Activated CD4-positive, alpha-beta T cell treated with anti-CD3 and anti-CD28 coated beads for 36 hours (primary cell): ENCODE measurements at places on chromosomes 4 and X.

DNA sequence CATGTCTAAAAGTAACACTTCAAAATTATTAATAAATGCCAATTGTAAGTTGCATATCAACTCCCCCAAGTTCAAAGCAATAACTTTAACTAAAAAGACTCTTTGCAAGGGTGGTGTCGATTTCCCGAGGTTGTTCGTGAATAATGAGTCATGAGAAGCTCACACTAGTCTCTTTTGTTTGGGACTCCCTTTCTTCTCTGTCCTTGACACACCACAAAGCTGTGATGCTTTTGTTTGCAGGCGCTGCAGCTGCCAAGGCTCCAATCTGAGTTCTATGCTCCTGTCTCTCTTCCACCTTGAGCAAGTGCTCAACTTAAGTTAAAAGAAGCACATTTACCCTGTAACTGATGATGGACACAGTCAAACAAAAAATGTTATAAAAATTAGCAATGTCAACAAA is 65.9 kb downstream of the FAT1 start:
- no peak for DNase-seq

- no peak for DNase-seq
Measured at GRCh38 chr4:146742416-146742815, 103.7 kb downstream of the POU4F2 start.

- DNase-seq, result no peak
Measured at GRCh38 chr4:88106205-88106604, 52.2 kb downstream of the ABCG2 start.

DNA sequence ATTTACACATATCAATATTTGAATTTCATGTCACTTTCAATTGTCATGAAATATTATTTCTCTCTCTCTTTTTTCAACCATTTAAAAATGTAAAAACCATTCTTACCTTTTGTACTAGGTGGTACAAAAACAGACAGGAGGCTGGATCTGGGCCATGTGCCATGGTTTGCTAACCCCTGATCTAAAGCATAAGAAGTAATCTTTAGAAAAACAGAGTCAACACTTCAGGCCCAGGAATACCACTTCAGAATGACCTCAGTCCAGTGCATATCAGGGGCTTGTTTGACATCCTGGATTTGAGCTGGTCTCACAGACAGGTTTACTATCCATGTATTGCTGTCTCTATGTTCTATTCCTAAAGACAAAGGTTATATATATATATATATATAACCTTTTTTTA is 102.5 kb downstream of the DCHS2 start:
- no peak for DNase-seq

DNA sequence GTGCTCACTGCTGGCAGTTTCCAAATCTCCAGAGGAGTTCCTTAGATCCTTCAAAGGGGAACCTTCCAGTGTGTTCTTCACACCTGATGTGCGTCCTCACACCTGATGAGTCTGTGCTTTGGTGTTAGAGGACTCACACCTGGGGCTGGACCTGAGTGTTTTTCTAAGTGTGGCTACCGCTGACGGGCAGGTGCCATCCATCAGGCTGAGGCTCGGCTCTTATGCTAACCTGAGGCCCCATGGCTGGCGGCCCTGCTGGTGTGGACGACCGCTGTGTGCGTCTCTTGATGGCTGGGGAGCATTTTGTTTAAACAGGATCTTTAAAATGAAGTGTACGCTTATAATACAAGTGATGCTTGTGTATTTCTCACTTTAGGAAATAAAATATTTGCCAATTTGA is 28.4 kb downstream of the PCGF3 start:
- DNase-seq, result no peak

GRCh38 chrX:118503260-118504041 is 7.8 kb downstream of the DOCK11 start:
- no peak for DNase-seq

DNA sequence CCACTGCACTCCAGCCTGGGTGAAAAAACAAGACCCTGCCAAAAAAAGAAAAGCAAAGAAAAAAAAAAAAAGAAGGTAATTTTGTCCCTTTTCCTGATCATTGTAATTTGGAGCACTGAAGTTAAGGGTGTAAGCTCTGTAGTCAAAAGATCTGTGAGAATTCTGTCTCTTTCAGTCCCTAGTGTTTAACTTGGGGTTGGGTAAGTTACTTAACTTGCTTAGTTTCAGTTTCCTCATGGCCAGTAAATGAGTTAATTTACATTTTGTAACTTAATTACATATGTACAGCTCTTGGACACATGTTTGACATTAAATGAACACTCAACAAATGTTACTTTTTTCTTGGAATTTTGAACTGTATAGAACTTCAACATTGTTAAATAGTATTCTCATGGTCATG is 10.9 kb upstream of the UBE2K start:
- DNase-seq, result no peak

- DNase-seq, result no peak
Measured at GRCh38 chr4:98289375-98289774, 28.2 kb downstream of the RAP1GDS1 start.

GRCh38 chr4:159855731-159856130 is 752.9 kb downstream of the RAPGEF2 start:
- DNase-seq, result no peak

- DNase-seq, result no peak
Measured at GRCh38 chr4:2060611-2061185, 1.6 kb downstream of the NAT8L start.

DNA sequence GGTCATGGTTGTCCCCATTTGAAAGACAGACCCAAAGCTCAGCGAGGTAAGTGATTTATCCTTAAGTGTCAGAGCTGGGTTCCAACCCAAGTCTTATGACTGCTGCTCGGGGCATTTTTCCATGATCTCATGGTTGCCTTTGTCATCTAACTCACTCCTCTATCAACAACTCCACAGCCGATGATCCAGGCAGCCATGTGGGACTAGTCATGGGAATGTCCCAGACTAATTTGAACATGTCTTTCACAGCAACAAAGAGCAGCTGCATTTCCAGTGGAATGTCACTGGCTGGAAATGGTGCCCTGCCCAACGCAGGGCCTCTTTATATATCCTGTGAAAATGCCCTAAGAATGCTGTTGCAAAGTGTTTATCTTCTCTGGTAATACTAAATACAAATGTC is 284.8 kb upstream of the PPARGC1A start:
- no peak for DNase-seq

DNA sequence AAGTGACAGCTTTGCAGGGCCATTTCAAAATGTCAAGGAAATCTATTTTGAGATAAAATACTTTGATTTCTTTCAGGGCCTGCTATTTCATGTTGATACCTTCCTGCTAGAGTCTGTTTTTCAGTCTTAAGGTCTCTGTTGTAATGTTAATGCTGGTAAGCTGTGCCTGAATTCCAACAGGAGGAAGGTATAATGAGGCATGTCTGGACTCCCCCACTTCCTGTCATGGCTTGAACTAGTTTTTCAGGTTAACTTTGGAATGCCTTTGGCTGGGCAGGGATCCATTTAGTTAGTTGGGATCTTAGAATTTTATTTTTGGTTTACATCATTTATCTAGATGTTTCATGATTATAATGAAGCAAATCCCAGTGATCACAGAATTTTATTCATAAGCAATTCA is 279.0 kb downstream of the CFAP47 start:
- no peak for DNase-seq

DNA sequence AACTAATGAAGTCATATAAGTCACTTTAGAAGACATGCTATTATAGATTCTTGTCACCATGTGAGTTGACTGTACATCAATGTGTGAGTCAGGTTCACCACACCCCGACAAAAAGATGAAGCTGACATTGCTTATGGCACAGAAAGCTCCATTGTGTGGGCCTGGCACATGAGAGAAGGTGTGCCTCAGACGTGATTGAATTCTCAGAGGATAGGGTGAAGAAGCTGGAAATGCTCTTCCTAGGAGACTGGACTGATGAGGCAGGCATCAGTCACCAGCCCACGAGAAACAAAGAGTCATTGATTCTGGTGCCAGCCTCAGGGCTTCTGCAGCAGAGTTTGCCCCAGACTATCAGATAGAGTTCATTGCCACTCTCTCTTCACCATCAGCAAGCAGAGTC is 35.9 kb upstream of the LRAT start:
- DNase-seq, result no peak
